ENCODE measurements at places on chromosomes 6 and 20.

DNA sequence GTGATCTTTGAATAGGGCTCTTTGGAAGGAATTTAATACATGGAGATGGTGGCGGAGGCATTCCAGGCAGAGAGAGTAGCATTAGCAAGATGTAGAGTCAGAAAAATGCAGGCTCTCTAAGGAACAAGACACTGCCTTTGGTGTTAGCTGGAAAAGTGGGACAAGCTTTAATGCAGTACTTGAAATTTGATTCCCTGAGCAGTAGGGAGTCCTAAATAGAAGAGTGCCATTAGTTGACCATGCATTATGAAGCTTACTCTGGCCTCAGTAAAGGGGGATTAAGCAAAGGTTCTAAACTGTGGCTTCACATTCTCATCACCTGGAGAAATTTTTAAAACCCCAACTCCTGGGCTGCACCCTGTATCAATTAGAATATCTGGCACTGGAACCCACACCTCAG lies 494.8 kb upstream of the SOX4 start:
- DNase-seq, result no peak

DNA sequence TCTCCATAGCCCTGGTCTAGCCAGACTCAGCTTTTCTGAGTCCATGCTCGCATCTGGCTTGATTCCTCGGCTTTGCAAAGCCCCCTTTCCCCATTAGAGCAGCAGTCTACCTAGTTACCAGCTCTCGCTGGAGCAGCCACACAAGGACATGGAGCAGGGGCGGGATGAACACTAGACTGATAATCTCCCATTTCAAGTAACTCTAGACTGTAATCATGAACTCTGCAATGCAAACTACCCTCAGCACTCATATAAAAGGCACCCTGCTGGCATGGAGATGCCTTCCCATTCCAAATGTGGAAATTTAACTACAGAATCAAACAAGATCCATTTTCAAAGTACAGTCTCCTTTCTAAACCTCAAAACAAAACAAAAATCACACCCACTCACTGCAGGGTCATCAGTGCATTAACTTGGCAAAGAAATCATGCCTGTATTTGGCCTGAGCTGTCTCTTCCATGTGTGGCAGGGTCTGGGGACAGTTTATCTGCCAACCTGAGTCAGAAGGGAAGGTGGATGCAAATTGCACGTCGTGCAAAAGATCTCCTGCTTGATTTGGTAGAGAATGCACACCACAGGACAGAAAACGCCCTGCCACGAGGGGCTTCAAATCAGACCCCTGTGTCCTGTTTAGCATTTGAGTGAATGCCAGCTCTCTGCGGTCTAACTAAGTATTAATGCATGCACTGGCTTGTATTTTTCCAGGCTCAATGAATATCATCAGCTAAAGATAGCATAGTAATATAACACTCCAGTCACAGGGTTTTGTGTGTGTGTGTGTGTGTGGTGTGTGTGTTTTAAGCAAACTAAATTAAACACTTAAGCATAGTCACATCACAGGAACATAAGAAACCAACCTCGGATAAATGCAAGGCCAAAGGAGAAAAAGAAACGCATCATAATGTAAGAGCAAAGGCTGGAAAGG lies 85.3 kb downstream of the MYLK4 start:
- no peak for DNase-seq

DNA sequence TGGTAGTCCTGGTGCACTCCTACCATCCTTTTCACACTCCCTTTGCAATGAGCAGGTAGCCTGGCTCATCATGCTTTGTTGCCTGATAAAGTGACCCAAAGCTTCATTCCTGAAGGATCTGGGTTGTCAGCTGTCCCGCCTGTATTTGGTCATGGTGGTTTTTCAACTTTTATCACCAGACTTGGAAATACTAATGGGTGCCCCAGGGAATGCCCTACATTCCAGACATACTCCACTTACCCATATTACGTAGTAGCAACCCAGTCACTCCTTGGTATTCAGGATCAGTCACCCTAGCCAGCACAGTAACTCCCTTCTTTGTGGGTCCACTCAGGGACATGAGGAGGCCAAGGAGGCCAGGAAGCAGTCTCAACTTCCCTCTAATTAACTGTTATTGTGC lies 199.2 kb downstream of the MAFB start:
- no peak for DNase-seq

- peak; percentile 74 for DNase-seq
Measured at GRCh38 chr6:159691133-159691962, 1.7 kb downstream of the SOD2 start.

DNA sequence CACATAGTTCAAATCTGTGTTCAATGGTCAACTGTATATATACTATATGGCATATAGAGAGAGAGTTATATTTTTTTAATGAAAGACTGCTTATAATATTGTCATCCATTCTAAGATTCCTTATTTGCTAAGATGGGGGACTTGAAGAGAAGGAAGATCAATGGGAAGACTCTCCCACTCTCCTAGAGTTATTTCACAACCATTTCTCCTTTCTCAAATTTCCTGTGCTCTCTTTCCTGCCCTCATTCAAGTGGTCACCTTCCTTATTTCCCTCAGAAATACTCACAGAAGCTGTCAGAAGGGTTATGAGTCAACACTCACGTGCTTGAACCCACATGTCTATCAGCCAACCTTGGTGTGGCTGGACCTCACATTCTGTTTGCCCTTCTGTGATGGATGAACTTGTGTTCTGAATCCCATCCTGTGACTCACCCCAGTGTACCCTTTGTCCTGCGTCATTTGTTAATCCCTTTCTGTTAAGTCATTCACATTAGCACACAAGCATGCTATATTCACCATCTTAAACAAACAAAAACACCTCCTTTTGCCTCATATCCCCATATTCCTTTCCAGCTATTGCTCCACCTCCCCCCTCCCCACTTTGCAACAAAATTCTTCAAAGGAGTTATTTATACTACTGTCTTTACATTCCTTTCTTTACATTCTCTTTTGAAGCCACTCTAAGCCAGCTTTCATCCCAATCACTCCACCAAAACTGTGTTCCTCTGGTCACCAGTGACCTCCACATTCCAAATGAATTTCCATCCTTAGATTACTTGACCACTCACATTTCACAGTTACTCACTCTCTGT lies 279.3 kb upstream of the TCF21 start:
- peak; percentile 80 for DNase-seq

- no peak for DNase-seq
Measured at GRCh38 chr6:145690969-145691368, 44.4 kb downstream of the EPM2A start.

DNA sequence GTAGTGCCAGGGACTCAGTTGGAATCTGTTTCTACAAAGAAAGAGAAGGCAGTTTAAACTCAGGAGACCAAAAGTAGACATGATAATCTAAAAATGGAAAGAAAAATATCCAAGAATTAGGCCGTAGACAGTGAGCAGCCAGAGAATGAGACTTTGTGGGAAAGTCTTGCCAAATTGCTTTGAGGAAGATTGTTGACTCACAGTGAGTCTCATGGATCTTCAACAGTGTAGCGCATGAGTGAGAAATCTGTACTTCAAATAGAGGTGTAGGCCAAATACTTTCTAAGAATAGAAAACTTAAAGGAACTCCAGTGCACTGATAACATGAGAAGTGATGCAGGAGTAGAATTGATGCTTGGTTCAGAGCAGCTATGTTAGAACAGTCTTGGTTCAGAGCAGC lies 284.5 kb downstream of the HTR1B start:
- DNase-seq, result peak; percentile 8
